ENCODE measurements at places on chromosomes 16 and 17.

- DNase-seq: no peak
Observed at GRCh38 chr16:30902029-30902972, 5.9 kb downstream of the CTF1 start.

- no peak for DNase-seq
Observed at GRCh38 chr17:39167476-39167875, 1.5 kb upstream of the ARL5C start.

GRCh38 chr17:21004016-21004930, 38.5 kb downstream of the USP22 start:
- DNase-seq: no peak

DNA sequence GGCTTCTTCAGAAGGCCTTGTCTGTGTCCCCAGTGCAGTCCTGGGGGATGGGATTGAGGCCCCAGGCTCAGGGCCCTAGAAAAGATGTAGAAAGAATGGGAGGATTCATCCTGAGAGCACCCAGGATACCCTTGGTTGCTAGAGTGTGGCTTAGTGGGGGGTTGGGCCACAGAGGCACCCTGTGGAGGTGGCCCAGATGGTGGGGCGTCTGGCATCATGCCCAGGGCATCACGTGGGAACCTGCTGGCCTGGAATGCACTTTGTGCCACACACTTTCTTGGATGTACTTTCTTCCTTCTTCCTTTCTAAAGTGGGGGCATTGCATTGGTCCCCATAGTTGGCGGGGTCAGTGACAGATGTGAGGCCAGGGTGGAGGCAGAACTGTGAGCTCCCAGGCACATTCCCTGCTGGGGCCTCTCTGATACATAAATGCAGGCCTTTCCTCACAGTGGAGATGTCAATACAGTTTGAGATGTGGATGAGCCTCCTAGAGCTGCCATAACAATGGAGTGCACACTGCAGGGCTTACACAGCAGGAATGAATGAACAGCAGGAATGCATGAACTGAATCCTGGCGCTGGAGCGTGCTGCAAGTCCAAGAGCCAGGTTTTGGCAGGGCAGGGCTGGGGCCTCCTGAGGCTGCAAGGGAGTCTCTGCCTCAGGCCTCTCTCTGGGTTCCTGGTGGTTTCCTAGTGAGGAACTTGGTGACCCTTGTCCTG, 43.3 kb downstream of the MGAT5B start:
- DNase-seq: no peak

DNA sequence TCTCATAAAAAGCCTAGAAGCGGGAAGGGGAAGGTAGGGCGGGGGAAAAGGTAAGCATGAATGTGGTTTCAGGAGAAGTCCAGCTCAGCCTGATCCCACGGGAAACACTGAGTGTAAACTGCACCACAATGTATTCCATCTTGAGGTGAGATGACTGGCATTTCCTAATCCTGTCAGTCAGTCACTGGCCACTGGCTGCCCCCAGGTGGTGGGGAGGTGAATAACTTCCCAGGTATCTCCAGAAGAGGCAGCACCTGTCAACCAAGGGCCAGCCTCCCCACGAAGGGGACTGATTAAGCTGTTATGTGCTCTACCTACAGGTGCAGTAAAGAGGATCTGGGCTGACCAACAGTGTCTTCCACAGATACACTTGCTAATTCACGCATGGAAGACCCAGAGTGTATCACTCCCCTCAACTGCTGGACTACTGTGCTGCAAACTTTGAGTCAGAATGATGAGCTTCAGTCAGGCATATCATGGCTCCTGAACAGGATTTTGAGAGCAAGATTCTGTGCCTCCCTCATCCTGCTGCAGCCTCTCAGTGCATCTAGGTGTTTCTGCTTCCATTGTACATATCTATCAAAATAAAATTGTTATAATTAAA, 108.5 kb upstream of the CCL2 start:
- no peak for DNase-seq

GRCh38 chr17:82031885-82032627, 578 bp downstream of the RAC3 start:
- no peak for DNase-seq

DNA sequence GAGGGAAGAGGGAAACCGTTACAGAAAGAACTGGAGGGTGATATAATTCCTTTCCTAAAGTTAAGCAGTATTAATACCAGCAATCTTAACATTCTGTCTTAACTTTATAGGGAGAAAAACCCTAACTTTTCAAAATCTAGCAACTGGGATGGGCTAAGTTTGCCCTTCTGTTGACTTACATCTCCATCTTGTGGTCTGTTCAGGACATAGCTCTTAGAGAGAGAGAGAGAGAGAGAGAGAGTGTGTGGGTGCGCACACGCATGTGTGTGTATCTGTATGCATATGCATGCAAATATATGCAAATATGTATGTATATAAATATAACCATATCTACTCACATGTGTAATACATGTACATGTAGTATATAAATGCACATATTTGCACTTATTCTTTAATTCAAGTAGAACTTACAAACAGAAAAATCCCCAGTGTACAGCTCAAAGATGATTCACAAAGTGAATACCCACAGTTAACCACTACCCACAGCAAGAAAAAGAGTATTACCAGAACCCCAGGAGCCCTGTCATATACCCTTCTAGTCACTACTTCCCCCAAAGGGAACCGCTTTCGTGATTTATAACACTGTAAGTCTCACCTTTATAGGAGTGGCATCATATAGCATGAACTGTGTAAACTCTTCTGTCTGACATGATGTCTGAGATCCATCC, 46.5 kb downstream of the STX8 start:
- DNase-seq: no peak
